Suppressor macrophage treated with lipopolysaccharide for 1 hour (primary cell): ENCODE measurements at places on chromosomes 11 and 22.

GRCh38 chr22:48372390-48372789 lies 1455.3 kb downstream of the BRD1 start:
- DNase-seq, result no peak

- no peak for DNase-seq
These were observed 5.9 kb downstream of the SERPINH1 start for GRCh38 chr11:75567971-75568370.

DNA sequence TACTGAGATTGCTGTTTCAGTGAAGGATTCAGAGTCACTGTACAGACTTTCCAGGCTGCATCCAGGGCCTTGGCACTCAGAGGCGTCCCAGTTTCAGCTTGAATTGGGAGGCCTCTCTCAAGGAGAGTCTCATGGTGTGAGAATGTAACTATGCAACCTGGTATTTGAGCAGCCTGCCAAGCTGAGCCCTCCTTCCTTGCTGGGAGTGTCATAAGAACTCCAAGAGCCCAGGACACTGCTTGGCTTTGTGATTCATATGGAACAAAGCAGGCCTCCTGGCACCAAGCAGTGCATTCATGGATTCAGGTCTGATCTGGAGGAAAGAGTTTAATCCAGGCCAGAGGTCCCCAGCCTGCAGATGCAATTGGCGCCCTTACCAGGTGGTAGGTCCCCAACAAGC lies 171.7 kb downstream of the DBX1 start:
- no peak for DNase-seq

DNA sequence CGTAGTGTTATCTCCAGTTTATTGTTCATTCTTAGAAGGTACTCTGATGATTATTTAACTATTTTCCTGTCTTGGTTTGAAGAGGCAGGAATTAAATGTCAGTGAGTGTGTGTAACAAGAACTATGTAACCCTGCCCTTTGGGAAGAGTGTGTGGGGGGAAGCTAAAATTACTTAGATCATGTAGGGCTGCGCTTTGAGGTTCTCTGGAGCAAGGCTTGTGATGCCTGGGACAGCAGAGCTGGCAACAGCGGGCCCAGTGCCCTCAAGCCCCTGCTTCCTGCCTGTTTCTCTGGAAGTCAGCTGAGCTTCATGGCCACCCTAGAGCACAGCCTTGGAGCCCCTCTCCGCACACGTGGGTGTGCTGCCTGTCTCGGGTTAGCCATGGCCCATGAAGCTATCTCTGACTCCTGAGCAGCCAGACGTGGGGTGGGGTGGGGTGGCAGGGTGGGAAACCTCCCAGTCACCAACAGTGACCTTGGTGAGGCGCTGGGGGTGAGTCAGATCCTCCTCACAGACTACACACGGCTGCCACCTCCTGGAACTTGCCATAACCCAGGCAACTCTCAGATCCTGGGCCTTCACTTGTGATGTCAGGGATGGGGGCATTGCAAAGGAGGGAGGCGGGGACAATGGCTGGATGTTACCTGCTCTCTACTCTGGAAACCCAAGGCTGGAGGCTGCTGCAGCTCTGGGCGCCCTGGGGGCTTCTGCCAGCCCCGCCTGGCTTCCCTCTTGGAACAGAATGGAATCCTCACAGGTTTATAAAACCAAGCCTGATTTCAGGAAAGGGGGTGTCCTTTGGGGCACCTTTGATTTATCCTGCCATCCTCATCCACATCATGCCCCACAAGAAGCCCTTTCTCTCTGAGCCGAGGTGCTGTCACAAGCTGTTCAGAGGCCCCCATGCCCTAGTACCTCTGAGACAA lies 88.6 kb downstream of the SNX19 start:
- peak; percentile 44 for DNase-seq

GRCh38 chr22:17368554-17369438 lies 464 bp upstream of the CECR2 start:
- DNase-seq, result no peak

DNA sequence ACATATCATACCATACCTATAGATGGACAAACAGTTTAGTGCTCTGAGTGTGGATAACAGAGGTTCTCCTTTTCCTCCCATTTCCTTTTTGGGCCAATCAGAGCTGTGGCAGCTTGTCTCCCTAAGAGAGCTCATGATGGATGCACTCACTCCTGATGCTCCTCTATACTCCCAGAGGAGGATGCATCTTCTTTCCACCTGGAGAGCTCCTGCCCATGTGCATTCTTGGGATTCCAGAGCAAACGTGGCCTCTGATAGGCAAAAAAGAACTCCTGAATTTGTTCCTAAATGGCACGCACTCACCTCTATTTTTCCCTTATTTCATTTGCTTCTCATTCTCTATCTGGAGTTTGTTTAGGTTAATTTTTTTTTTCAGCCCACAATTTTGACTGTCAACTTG lies 2.9 kb downstream of the MRGPRX3 start:
- DNase-seq, result no peak

GRCh38 chr11:120974965-120975364 lies 48.9 kb upstream of the TBCEL start:
- no peak for DNase-seq

DNA sequence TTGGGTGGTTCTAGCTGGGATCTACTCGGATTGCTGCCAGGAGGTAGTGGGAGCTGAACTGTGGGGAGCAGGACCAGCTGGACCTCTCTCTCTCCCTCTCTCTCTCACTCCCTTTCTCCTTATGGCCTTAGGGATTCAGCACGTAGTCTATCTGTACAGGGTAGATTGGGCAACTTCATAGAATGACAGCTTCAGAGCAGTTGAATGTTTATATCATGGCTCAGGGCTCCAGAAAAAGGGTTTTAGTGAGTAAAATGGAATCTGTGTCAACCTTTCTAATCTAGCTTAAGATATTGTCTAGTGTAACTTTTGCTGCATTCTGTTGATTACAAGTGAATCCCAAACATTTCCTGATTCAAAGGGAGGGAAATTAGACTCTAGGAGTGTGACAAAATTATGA lies 127.7 kb upstream of the PDGFD start:
- no peak for DNase-seq

GRCh38 chr11:3338569-3339339 lies 40.2 kb downstream of the ZNF195 start:
- no peak for DNase-seq

- peak; percentile 86 for DNase-seq
These were observed 20.5 kb upstream of the SORL1-AS1 start for GRCh38 chr11:121473064-121473777.
